ENCODE measurements at places on chromosomes 1 and 21.

- no peak for DNase-seq
Observed at GRCh38 chr1:85663382-85663781, 44.9 kb downstream of the ZNHIT6 start.

GRCh38 chr1:226697151-226697928 is 41.7 kb downstream of the ITPKB start:
- no peak for DNase-seq

- no peak for DNase-seq
Observed at GRCh38 chr1:203581841-203582240, 44.8 kb upstream of the ATP2B4 start.

GRCh38 chr1:58331156-58331555 is 215.4 kb downstream of the OMA1 start:
- DNase-seq, result no peak

GRCh38 chr1:207362962-207363860 is 41.7 kb downstream of the CD55 start:
- DNase-seq, result no peak

GRCh38 chr1:75723989-75724471 is 479 bp upstream of the ACADM start:
- peak; percentile 79 for DNase-seq

GRCh38 chr1:82880506-82880905 is 1079.8 kb downstream of the ADGRL2 start:
- no peak for DNase-seq

GRCh38 chr21:42599962-42600361 is 53.5 kb upstream of the PDE9A start:
- no peak for DNase-seq

DNA sequence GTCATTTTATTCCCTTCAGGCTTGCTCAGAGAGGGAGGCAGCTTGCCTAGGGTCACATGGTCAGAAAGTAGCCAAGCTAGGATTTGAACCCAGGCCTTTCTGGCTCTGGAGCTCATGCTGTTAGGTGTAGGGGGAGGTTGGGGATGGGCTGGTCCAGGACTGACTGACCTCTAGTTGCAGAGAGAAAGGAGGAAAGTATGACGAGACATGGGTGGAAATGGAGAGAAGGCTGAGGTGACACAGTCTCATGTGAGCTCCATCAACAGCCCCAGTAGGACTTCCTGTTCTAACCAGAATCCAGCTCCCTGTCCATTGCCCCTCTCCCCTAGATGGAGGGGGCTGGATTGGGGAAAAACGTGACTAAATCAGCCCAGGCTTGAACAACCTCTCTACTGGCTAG is 15.5 kb upstream of the SYNC start:
- no peak for DNase-seq

- peak; percentile 3 for DNase-seq
Observed at GRCh38 chr1:3312898-3313575, 141.4 kb upstream of the ARHGEF16 start.

GRCh38 chr1:89519779-89520358 is 4.8 kb upstream of the LRRC8B start:
- DNase-seq, result no peak

DNA sequence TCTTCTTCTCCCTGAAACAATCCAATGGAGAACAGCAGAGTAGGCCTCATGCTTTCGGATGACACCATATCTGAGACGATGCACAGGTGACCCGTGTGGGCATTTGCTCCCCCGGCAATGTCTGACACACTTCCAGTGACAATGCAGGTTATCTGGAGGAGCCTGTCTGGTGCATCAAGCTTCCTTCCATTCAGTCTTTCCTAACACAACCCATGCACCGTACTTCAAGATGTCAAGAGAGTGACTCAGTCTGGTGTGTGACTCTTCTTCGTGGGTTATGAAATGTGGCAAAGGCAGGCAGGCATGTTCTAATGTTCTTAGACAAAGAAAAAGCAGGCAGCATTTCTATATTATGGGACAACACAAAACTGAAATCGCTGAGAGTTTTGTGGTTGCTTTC is 159.1 kb downstream of the EDEM3 start:
- no peak for DNase-seq

GRCh38 chr1:1124508-1124785 is 8.6 kb upstream of the C1orf159 start:
- no peak for DNase-seq

DNA sequence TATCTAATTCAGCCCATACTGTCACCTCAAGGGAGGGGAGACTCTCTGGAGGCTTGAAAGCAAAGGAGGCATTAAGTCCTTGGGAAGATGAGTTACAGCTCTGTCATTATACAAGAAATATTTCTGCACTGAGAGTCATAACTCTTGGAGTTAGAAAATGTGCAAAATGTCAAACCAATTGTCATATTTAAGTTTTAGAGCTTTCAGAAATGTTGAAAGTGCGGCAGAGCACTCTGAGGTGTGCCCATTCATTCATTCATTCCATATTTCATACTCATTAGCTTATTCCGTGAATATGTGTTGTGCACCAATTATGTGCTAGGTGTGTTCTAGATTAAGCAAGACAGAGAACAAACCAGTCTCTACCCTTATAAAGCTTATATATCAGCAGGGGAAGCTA is 87.1 kb downstream of the HUNK start:
- no peak for DNase-seq

GRCh38 chr1:201582705-201583442 is 43.9 kb downstream of the NAV1 start:
- no peak for DNase-seq

- no peak for DNase-seq
Observed at GRCh38 chr1:29238620-29239002, 2.3 kb downstream of the PTPRU start.
